ENCODE measurements at places on chromosomes 2 and 18. TPM values are rescaled to one million over a fixed set of nuclear protein-coding genes. Genes with fewer than 3 reads are reported as not detected.

CMPK2 gene
- 0.66 TPM for polyA plus RNA-seq

ANKAR gene
- 2.4 TPM for polyA plus RNA-seq

DNA sequence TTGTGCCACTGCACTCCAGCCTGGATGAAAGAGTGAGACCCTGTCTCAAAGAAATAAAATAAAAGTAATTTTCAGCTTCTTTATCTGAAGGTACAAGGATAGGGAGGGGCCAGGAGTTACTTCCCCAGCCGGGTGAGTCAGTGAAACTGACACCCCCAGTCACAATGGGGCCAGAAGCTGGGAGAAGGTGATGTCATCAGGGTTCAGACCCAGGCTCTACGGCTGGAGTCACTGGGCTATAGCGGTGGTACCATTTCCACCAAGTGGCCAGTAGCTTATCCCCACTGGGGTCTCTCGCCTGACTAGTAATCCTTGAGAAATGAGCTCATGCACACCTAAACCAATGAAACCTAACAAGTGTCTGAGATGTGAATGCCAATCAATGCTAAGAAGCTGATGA lies 107.9 kb downstream of the ALPK2 start:
- no peak for DNase-seq

MYO5B gene
- polyA plus RNA-seq, result 0.18 TPM

RFTN2 gene
- polyA plus RNA-seq, result 0.16 TPM

IL1B gene
- 7.6 TPM for polyA plus RNA-seq

All from BJ (cell line).